Fibroblast of pulmonary artery (primary cell): ENCODE measurements at places on chromosomes 4 and X.
A peak's percentile ranks its signal among the peaks of the same experiment; 100 is the strongest.

DNA sequence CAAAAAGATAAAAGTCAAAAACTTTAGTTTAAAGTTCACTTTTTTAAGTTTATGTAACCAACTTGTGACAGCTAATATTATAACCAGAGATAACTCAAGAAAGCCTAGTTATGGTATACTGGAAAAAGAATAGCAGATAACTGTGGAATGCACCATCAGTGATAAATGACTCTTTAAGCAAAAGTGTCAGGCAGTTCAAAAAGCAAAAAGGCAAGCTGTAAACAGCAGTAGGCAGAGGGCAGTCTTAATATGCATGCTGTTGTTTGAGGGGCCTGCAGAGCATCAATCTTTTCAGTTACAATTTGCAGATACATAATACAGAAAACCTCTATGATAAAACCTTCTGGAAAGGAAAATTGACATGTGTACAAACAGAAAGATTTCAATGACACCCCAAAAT, 81.8 kb upstream of the JADE1 start:
- no peak for DNase-seq

DNA sequence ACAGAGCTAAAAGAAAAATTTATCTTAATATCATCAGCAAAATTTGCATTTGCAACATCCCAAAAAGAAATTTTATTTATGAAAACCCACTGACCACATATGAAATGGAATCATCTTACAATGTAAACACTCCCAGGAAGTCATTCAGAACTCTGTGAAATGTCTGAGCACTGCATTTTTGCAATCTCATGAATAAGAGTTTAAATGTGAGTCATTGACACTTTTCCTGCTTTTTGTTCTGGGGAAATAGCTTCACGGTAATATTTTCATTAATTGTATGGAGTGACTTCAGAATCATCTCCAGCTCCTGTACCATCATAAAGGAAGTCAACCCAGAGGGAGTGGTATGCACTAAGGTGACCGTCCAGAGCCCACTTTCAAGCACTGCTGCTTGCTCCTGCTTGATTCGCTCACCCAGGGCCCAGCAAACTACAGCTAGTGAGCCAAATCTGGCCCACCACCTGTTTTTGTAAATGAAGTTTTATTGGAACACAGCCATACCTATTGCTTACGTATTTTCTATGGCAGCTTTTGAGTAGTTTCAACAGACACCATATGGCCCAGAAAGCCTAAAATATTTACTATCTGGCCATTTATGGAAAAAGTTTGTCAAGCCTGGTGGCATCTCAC, 17.2 kb downstream of the EDNRA start:
- peak; percentile 87 for DNase-seq

DNA sequence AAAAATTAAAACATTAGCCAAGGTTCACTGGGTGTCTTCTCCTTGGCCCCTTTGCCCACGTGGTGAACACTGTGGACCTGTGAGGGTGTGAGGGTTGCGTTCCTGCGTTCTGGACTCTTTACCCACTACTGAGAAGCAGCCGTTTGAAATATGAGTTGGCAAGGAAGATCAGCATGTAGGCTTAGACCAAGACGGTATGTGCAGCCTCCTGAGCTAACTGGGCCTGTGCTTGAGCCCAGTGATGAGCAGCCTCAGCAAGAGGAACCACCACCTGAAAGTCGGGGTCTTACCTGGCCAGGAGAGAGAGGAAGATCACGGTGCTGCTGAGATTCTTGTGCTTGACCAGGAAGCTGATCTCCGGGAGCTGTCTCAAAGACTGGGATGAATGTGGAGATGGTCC, 19.5 kb downstream of the RGS12 start:
- no peak for DNase-seq

GRCh38 chr4:5203309-5203992, 152.2 kb downstream of the STK32B start:
- no peak for DNase-seq

DNA sequence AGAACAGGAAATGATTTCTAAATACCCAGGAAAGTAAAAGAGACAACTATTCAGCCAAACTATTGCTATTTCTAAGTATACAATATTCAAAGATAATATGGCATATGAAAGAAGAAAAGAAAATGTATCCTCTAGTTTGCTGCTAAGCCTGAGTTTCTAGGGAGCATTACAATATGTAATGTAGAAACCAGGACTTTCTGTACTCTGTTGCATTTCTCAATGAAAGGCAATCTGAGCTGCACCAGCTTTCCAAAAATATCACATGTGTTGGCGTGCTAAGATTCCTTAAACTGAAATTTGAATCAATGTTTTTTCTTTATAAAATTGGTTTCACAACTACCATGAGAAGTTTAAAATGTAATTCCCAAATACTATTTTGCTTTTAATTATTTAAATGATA, 129.6 kb downstream of the ANK2 start:
- no peak for DNase-seq

- no peak for DNase-seq
These were observed 5.4 kb downstream of the SLC25A6 start for GRCh38 chrX:1386338-1387127.

DNA sequence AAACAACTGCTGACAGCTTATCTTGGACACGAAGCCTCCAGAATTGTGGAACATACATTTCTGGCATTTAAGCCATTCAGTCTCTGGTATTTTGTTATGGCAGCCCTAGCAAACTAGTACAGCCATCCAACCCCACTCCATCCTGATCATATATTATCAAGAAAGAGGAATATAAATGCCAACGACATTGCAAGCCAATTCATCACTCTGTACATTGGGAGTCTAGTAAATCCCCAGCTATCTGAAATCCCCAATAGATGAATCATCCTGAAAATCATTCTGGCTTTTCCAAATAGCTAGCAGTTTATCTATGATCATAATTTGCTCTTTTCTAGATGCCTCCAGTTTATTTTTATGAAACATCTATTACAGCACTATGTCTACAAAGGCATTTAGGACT, 41.1 kb downstream of the FRMD7 start:
- DNase-seq, result peak; percentile 36

- DNase-seq, result no peak
These were observed 13.1 kb downstream of the PI4K2B start for GRCh38 chr4:25246680-25247611.

DNA sequence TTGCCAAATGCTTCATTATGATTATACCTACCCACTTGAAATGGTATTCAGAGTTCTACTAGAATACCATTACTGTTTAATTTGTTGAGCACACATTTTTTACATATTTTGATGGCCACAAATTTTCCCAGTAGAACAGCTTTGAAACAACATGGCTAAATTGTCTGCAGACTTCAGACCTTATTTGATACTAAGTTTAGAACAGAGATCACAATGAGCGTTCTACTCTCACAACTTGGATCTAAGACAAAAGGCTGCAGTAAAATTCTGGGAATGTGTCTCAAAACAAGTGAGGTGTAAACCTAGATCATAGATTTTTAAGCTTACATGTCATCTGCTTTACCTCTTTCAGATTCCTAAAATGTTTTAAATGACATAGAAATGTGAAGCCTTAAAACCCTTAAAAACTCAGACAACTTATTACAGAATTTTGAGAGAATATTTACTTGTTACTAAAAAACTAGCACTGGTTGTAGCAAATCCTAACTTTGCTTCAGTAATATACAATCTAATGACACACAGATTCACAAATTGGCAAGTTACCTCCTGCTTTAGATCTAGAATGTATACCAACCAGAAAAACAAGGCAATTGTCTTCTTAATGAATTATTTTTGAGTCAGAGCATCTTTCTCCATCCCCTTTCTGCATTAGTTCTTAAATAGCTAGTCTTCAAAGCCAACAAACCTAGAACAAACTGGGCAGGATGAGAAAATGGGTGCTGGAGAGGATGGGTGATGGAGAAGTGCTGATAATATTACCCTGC, 243.3 kb downstream of the SLC7A11 start:
- DNase-seq, result peak; percentile 39

DNA sequence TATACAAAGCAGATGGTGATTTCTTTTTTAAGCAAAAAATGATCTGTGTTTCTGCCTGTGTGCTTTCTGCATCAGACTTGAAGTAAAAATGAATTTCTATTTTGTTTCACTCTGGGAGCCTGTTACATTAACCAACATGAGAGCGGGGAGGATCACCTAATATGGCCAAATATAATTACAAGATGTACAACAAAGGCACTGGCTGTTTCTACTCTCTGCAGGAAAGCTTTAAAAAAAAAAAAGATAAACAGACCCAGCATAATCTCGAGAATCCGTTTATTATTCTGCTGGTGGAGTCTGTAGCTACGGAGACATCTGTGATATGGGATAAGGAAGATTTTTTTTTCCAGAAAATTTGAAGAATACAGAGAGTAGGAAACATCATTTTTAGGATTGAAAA, 103.6 kb downstream of the COMMD8 start:
- no peak for DNase-seq

DNA sequence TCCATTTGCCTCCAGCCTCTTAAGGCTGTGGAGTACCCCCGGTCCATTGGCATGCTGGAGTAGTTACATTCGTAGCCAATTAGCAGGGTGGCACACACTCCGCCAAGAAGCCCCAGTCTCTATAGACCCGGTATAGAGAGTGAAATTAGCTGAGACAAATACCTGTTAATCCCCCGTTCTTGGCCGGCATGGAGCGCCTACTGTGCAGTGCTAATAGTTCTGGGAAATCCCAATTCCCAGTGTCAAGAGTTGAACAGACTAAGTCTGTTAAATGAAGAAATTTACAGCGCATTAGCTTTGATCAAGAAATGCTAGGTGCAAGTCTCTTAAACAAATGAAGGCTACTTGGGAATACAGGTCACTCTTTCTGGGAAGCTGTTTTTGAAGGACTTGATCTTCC, 127.8 kb upstream of the ARX start:
- no peak for DNase-seq

DNA sequence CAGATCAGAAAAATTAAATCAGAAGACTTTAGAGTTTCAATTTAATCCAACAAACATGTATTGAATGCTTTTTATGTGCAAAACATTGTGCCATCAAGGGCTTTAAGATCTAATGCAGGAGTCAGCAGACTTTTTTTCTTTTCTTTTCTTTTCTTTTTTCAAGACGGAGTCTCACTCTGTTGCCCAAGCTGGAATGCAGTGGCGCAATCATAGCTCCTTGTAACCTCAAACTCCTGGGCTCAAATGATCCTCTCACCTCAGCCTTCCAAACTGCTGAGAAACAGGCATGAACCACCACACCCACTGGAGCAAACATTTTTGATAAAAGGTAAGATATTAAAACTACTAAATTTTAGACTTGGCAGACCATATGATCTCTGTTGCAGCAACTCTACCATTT, 24.6 kb upstream of the LRBA start:
- no peak for DNase-seq

GRCh38 chr4:5956285-5957021, 61.8 kb downstream of the C4orf50 start:
- DNase-seq, result no peak

GRCh38 chrX:134407065-134407376, 52.9 kb upstream of the HPRT1 start:
- no peak for DNase-seq

DNA sequence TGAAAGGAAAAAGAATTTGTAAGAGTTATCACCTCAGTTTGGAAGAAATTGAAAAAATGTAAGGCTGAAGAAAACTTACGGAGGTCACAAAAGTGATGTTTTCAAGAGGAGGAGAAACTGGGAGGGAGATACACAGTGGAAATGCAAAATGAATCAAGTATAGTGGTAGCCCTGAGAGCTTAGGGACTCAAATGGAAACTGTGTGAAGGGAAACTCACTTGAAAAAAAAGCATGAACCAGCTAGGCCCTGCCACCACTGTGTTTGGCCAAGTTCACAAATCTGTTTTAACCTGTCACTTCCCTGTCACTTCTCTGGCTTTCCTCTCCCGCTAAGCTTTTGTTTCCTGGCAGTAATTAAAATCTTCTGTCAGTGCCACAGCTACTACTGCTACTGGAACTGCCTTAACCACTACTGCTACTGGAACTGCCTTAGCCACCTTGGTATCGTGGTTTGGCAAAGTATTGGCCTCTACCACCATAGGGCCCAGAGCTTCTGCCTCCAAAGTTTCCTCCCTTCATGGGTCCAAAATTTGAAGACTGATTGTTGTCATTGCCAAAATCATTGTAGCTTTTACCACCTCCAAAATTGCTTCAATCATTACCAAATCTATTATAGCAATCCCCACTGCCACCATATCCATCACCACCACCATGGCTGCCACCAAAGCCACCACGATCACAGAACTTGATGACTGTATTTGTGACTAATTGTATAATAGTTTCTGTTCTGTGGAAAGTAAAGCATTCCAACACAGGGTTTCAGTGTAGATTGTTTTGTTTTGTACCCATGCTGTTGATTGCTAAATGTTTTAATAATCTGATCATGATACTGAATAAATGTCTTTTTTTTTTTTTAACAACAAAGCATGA, 41.5 kb downstream of the SMARCA5 start:
- no peak for DNase-seq

- peak; percentile 74 for DNase-seq
These were observed 5.6 kb upstream of the ADD1 start for GRCh38 chr4:2837904-2838496.

DNA sequence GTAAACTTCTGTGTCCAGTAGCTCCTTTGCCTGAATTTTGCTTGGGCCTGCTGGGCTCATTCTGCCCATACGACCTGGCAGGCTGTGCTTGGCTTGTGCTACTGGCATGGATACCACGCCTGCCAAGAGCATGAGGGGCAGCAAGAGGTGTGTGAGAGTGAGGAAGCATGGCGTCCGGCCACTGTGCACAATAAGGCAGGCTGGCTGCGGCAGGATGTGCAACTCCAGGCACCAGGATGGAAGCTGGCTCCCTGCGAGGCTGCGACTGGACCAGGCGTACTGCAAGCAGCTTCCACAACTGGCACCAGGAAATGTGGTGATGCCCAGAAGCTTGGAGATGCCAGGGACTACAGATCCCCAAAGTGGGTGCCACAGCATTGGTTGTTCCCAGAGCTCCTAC, 709.3 kb downstream of the PCDH18 start:
- DNase-seq, result no peak

- DNase-seq, result peak; percentile 65
These were observed 813 bp downstream of the DIAPH2 start for GRCh38 chrX:96685210-96686099.

- DNase-seq, result peak; percentile 93
These were observed 24.3 kb upstream of the SRD5A3 start for GRCh38 chr4:55321707-55322264.

DNA sequence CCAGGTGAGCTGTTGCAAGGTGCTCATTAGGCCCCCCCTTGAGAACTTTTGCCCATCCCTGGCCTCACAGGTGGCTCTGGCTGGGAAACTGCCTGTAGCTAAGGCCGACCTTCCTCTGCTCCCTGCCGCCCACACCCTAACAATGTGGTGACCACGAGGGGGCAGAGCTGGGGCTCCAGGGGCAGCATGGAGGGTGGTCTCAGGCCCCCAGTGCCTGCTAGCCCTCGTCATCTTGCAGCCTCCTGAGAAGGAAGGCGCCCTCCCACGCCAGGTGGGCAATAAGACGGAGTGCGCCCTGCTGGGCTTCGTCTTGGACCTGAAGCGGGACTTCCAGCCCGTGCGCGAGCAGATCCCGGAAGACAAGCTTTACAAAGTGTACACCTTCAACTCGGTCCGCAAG, 32.4 kb downstream of the ATP2B3 start:
- no peak for DNase-seq

- peak; percentile 66 for DNase-seq
These were observed 129.6 kb upstream of the RASGEF1B start for GRCh38 chr4:81601358-81601694.

DNA sequence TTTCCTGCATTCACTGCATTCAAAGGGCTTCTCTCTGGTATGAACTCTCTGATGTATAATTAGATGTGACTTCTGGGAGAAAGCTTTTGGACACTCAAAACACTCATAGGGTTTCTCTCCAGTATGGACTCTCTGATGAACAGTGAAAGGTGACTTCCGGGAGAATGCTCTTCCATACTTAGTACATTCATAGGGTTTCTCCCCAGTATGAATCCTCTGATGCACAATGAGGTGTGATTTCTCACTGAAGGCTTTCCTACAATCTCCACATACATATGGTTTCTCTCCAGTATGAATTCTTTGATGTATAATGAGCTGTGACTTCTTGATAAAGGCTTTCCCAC, 12.2 kb downstream of the ZNF630 start:
- DNase-seq, result no peak
